ENCODE measurements at places on chromosomes 1 and 21.

- no peak for DNase-seq
These were observed 1.3 kb upstream of the SMCP start for GRCh38 chr1:152876827-152877226.

- DNase-seq = no peak
These were observed 10.9 kb downstream of the ERRFI1 start for GRCh38 chr1:8015036-8015808.

DNA sequence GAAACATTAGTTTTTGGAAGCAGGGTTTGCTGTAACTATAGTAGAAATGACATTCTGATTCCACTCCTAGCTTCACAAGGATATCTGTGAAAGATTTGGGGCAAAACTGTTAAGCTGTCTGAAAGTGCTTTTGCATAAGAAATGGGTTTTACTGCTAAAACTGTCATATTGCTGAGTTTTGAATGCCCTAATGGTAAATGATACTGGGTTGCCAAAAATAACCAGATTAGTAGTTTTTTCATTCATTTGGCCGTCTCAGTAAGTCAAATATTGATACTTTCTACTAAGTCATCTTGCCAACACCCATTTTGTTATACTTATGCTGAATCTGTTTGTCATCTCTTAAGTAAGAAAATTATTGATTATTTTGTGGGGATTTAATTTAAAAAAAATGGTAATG is 399 bp upstream of the PTPRC start:
- DNase-seq = no peak

DNA sequence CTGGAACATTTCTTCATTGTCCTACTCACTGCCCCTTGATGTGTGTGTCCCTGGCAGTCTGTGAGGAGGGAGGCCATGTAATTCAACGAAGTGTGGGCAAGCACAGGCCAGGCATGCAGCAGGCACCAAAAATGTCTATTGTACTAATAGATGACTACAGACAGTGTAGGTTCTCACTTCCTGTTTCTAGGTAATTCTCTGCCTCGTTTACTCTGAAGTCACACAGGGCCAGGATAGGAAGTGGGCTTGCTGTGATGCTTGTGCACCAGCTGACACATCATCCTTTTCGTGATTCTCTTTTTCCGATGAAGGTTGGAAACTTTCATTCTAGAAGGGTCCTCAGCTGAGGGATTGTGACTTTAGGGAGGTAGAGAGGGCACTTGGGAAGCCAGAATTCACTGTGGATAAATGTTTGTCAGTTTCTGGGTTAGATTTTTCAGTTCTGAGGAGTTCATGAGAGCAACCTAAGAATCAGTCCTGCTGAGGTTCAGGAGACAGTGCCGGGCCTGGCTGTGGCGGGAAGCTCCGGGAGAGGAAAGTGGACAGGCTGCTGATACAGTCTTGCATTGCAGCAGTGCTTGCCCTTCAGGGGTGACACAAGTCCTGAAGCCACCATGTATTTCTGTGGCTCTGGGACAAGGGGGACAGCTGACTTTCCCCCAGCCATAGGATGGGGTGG is 4.3 kb upstream of the CSF1 start:
- peak; percentile 15 for DNase-seq

GRCh38 chr1:203362720-203363025 is 11.8 kb upstream of the FMOD start:
- DNase-seq = no peak

- DNase-seq = no peak
These were observed 20.9 kb downstream of the TMEM50B start for GRCh38 chr21:33458861-33459260.

- DNase-seq = no peak
These were observed 32.4 kb upstream of the PPP1R15B start for GRCh38 chr1:204443871-204444581.

GRCh38 chr1:53359225-53359933 is 31.5 kb upstream of the LRP8 start:
- no peak for DNase-seq

GRCh38 chr21:36946949-36947356 is 19.5 kb downstream of the HLCS start:
- DNase-seq = no peak

GRCh38 chr1:185694081-185694480 is 40.1 kb upstream of the HMCN1 start:
- no peak for DNase-seq

DNA sequence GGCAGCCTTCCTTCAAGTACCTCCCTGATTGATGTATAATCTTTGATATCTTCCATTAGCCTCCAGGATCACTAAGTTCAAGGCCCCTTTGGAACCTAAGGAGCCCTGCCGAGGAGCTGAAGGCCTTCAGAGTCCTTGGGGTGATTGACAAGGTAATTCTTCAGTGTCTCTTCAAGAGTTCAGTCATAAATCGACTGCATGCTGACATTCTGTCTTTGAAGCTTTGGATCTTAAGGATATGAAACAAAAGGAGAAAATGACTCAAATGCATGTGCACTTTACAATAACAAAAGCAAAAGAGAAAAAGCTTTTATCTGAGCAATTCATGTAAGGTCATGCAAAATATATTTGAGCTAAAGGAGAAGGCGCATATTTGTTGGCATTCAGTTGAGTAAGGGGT is 125.3 kb downstream of the RPS6KC1 start:
- no peak for DNase-seq

DNA sequence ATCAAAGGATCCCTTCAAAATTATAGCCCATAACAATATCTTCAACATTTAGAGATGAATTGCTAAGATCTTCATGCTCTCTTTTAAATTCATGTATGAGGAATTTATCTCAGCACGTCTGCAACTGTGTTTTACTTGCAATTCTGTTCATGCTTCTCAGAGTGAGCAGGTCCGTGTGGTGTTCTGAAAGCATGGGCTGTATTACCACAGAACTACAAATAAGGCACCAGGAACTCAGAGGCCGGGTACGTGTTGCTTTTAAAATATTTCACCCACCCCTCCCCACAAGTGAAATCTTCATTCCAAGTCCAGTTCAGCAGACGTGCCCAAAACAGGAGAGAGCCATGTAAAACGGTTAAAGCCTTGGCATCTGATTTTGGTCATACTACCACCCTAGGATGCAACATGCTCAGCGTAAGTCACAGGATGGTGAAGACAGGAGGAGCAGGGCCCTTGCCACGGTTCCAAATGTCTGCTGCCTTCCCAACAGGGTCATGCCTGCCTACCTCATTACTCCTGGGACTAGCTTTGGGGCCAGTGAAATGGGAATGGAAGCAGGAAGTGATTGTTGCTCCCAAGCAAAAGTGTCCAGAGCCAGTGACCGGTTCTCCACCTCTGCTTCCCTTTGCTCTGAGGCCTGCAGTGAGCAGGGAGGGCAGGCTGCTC is 133.7 kb downstream of the PTPN14 start:
- DNase-seq = no peak

- no peak for DNase-seq
These were observed 57.6 kb downstream of the MAN1C1 start for GRCh38 chr1:25673962-25674806.

GRCh38 chr1:185672719-185673360 is 61.4 kb upstream of the HMCN1 start:
- DNase-seq = no peak

- no peak for DNase-seq
These were observed 6.3 kb downstream of the PATJ start for GRCh38 chr1:61748566-61748965.

- no peak for DNase-seq
These were observed 4.5 kb downstream of the IVNS1ABP start for GRCh38 chr1:185312361-185313138.

- no peak for DNase-seq
These were observed 14.1 kb downstream of the WDR47 start for GRCh38 chr1:109027841-109028240.

DNA sequence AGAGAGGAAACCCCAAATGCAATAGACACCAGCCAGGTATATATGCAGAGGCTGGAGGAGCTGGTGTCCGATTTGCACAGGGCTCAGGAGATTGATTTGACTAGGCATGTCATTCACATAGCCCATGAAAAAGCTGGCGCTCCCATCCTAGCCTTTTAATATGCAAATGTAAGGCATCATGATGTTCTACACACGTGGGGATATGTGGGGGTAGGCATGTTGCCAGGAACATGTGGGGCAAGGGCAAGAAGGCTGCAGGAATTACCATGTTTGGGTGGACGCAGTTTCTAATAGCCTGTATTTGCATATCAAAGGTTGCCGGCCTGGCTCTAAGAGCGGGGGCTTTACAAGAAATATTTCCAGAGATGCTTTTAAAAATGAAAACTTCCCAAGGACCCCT is 11.7 kb upstream of the SH3GLB1 start:
- DNase-seq = no peak

DNA sequence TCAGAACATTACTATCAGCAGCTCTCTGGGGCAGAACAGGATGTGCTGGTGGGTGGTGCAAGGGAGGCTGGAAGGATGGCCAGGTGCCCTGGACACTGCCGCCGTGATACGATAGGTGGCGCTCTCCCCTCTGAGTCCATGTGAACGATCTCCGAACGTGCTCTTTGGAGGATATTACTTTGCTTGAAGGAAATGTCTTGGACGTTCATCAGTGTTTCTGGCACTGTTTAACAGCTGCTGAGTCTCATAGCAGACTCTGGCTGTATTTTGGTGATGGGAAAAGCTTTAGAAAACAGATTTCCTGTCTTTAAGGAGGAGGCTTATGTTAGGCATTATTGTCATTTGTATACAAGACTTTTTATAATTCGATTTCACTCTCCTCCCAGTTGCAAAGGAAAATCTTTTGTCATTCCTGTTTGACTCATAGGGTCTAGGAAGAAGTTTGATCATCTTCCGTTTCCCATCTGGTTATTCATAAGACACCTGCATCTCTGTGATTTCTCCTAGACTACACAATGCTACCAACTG is 386.2 kb upstream of the ADGRL2 start:
- DNase-seq = no peak

GRCh38 chr1:234999513-234999940 is 129.1 kb downstream of the TOMM20 start:
- DNase-seq = no peak

DNA sequence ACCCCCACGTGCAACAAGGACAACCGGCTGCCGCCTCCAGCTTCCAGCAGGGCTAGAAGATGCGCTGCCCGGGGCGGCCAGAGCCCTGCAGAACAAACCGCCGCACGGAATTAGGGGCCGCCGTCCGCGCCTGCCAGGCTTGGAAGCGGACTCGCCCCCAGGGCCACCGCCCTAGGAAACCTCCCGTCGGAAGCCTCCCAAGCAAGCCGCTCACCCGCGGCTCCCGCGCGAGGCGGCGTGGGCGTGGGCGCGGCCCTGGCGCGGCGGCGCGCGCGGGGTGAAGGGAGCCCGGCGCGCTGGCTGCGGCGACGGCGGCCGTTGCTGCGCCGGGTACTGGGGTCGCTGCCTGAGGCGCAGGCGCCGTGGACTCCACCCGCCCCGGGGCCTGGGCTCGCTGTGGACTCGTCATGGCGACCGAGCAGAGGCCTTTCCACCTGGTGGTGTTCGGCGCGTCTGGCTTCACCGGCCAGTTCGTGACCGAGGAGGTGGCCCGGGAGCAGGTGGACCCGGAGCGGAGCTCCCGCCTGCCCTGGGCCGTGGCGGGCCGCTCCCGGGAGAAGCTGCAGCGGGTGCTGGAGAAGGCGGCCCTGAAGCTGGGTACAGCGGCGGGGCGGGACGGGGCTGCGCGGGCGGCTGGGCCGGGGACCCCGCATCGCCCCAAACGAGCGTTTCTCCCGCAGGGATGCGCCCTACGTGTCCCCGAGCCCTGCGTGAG is at the start of gene SCCPDH:
TSS of gene SCCPDH (plus strand) at position 394 of the 715 bp plus-strand sequence. CDS start at position 408, 14 bp downstream.
- DNase-seq = peak; percentile 48

- DNase-seq = no peak
These were observed 68.1 kb downstream of the JAK1 start for GRCh38 chr1:64898107-64898861.

- no peak for DNase-seq
These were observed 1.4 kb downstream of the ZNF697 start for GRCh38 chr1:119646521-119647227.

DNA sequence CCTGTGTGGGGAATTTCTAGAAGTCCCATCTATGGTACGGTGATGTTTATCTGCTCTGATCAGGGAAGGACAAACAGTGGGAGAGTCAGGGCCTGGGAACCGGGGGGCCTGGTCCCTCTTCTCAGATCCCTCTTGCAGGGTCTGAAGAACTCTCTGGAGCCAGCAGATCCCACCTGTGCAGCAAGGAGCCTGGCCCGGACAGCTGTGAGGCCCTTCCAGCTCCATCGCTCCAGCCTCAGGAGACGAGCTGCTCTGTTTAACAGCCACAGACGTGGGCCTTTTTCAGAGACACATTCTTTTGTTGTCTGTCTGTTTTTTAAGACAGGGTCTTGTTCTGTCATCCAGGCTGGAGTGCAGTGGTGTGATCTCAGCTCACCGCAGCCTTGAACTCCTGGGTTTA is 14.5 kb downstream of the C1orf174 start:
- DNase-seq = no peak

GRCh38 chr1:111184663-111185062 is 15.8 kb downstream of the DENND2D start:
- no peak for DNase-seq

DNA sequence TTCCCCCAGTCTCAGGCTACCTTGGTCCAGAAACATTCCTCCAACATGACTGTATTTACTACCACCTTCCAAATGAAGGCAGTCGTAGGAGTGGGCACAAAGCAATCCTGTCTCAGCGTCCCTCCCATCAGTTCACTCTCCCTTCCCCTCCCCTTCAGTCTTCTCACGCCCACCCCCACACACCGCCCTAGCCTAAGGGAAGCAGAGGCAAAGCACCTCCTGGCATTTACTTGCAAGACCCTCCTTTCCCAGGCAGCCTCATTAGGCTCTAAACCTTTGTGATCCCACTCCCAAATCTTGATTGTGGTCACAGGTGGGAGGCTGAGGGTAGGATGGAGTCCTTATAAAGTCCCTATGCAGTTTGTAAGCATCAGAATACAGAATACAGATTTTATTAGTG is 23.9 kb upstream of the LPAR3 start:
- DNase-seq = no peak

DNA sequence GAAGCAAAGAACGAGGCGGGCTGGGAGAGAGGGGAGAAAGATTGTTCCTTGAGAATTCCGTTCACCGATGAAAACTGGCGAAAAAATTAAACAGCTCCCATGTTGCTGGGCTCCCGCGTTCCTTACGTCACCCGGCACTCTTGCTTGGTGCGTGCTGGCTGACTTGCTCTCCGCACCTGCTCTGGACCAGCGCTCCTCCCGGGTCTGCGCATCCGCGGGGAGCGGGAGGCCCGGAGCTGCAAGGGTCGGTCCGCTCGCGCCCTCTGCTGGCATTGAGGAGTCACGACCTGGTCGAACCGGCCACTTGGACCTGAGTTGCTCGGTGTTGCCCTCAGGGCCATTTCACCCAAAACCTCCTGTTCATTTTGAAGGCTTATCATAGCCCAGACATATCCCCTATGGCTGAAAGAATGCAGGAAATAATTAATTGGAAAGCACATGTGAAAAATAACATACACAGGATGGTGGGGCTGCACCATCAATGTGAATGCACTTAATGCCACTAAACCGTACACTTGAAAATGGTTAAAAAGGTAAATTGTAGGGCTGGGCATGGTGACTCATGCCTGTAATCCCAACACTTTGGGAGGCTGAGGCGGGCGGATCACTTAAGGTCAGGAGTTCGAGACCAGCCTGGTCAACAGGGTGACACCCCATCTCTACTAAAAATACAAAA is 98.9 kb upstream of the BACE2 start:
- DNase-seq = peak; percentile 3

- DNase-seq = no peak
These were observed 52.6 kb downstream of the PCNX2 start for GRCh38 chr1:233242827-233243483.

- no peak for DNase-seq
These were observed 143.2 kb downstream of the HHIPL2 start for GRCh38 chr1:222404710-222405109.

GRCh38 chr1:194043984-194044755 is 857.8 kb upstream of the B3GALT2 start:
- DNase-seq = no peak
